ENCODE measurements at places on chromosomes 5 and 9.

- DNase-seq = no peak
Measured at GRCh38 chr9:113738496-113738892, 137.6 kb upstream of the ZNF618 start.

DNA sequence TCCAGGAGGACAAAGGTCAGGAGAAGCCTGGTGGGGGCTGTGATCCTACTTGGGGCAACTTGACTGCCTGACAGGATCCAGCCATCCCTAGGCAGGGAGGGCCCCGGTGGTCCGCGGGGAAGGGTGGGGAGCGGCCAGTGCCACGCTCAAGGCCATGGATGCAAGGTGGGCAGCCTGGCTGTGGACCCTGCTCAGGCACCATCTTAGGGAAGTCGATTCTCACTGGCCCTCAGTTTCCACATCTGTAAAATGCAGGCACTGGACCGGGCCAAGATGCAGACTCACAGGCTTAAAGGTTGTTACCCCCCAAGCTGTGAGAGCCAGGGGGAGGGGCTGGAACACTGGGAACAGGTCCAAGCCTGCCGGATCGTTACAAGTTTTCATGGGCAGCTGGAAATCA is 8.7 kb upstream of the DOLPP1 start:
- no peak for DNase-seq

DNA sequence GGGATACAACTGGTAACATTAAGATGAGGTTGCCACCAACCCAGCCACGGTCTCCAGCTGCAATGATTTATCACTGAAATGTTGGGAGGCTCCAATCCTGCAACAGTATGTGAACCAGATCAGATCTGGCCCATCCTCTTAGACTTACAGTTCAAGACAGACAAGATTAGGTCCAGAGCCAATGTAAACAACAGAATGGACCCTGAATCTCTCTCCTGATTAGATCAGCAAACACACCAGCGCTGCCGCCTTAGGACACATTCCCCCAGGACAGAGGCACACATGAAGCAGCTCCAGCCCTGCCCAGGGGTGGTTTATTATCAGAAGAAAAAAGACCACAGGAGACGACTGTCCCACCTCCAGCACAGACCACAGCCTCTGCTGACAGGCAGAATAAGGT is 82.1 kb downstream of the SLIT3 start:
- DNase-seq = no peak

- no peak for DNase-seq
Measured at GRCh38 chr9:90843525-90843924, 41.9 kb downstream of the SYK start.

- DNase-seq = no peak
Measured at GRCh38 chr5:145938776-145939539, 2.6 kb downstream of the SH3RF2 start.

DNA sequence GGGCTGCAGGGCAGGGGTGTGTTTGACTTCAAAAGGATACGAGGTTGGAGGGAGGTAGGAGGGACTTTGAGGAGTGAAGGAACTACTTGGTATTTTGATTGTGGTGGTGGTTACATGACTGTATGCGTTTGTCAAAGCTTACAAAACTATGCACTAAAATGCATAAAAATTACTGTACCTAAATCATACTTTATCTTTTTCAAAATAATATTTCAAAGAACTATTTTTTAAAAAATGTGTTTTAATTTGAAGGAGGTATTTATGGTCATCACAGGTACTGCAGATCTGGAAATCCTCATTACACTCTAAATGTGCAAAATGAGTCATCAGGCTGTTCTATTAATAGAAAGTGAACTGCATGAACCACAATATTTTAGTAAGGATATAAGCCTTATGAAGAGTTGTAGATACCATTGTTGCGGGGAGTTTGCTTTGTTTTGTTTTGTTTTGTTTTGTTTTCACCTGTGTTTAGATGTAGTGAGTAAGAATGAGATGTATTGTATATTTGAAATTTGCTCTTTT is 116.9 kb downstream of the ARRDC3 start:
- DNase-seq = no peak

GRCh38 chr5:64693636-64694035 is 3.3 kb downstream of the SHISAL2B start:
- DNase-seq = no peak

DNA sequence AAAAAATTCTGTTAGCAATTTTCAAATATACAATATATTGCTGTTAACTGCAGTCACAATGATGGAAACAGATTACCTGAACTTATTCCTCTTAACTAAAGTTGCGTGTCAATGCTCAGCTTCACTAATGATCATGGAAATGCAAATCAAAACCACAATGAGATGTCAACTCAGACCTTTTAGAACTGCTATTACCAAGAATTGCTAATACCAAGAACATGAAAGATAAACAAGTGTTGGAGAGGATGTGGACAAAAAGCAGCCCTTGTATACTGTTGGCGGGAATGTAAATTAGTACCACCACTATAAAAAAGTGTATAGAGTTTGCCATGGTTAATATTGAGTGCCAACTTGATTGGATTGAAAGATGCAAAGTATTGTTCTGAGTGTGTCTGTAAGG is 1409.7 kb upstream of the CDH18 start:
- DNase-seq = no peak

Measured in NCI-H1436 (cell line).